Naive thymus-derived CD8-positive, alpha-beta T cell (primary cell): ENCODE measurements at places on chromosomes 12 and 14.

GRCh38 chr14:71648725-71649124 lies 283.5 kb upstream of the RGS6 start:
- H3K4me3 ChIP-seq: no peak overlapping the region
- DNase-seq: no peak
- H3K4me1 ChIP-seq: no peaks in the 10 kb centered on the region
- H3K36me3 ChIP-seq: peaks cover 71% of the 10 kb centered on the region
- no peaks in the 10 kb centered on the region for H3K27me3 ChIP-seq

GRCh38 chr14:33249233-33249820 lies 310.6 kb downstream of the NPAS3 start:
- no peaks in the 10 kb centered on the region for H3K27me3 ChIP-seq
- H3K4me3 ChIP-seq: no peak overlapping the region
- no peak overlapping the region for H3K27ac ChIP-seq
- H3K36me3 ChIP-seq: no peaks in the 10 kb centered on the region
- no peak for DNase-seq
- no peaks in the 10 kb centered on the region for H3K4me1 ChIP-seq

DNA sequence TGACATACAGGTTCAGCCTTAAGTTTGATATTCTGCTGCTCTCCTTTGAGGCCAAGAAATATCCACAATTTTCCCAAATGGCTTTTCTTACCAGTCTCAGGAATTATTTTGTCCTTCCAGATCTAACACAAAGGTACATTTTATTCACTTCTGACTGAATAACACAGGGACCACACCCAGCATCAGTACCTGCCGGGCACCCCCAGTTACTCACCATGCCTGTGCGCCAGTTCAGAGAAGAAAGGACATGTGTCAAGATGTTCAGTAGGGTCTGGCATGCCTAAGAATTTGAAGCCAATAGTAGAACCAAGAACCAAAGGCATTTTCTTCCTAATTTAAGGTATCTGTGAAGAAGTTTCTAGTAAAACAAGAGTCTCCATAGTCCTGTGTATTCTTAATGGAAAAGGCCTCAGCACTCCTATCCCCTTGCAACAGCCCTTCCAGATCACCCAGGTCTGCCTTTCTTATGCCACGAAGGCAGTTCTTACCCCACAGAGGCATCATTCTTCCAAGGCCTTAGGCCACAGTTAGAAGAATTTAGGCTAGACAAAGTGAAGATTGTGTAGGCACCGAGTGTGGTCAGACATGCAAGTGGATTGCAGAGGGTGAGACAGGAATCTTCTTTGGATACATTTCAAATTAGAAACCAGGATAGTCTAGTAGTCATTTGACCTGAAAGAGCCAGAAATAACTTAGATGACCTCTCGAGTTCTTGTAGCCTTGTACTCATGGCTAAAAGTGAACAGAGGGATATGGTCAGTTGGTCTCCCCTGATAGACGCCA lies 140.1 kb upstream of the HIF1A start:
- peak overlapping the region; percentile 60 for H3K27ac ChIP-seq
- no peaks in the 10 kb centered on the region for H3K27me3 ChIP-seq
- H3K4me1 ChIP-seq: peaks cover 45% of the 10 kb centered on the region
- DNase-seq: no peak

DNA sequence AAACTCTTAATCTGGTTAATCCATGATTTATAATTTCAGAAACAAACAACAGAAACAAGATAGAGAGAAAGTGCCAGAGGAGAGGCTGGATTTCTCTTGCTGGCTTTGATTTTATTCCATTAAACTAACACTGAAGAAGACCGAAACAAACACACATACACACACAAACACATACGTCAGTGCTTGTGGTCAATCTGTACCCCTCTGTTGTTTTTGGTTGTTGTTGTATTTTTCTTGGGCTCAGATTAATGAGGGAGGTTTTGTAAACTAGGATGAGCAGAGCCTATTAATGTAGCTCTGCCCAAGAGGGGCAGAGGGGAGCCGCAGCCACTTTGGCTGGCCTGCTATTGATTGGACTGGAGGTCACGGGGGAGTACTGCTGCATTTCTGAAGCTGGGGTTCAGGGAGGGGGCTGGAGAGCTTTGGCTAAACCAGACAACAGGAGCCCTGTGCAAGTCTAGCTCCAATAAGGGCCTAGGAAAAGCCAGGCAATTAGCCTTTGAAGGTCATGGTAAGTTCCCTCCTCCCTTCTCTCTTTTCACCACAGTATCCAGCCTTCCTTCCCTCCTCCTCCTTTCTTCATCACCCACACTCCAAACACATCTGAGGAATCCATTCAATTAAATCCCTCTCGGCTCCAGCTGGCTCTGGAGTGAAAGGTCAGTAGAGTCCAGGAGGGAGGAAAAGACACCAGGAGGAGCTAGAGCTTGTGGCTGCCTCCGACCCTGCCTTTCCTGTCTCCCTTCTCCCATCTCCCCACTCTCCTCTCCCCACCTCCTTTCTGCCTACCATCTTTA lies 344.1 kb upstream of the LMO3 start:
- H3K27ac ChIP-seq: no peak overlapping the region
- no peaks in the 10 kb centered on the region for H3K4me1 ChIP-seq
- no peaks in the 10 kb centered on the region for H3K36me3 ChIP-seq
- no peak overlapping the region for H3K4me3 ChIP-seq
- no peak for DNase-seq

- H3K27ac ChIP-seq: peak overlapping the region; percentile 100
- peak; percentile 92 for DNase-seq
- peak overlapping the region; percentile 75 for H3K4me3 ChIP-seq
- H3K27me3 ChIP-seq: no peaks in the 10 kb centered on the region
These were observed 108.9 kb upstream of the PLEKHG7 start for GRCh38 chr12:92593734-92594402.

DNA sequence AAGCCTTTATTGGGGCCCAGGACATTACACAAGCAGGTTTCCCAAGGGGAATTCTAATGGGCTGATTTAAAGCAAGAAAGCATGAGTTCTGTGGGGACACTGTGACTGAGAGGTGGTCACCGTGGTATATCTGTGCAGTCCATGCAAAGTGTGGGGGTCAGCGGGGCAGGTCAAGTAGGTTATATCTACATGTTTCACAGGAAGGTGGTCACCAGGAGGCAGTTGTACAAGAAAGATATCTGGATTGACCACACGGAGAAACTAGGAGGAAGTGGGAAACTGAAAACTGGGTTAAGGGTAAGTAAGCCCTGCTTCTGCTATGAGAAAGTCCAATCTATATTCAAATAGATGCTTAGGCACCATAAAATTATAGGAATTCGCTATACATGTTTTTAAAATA lies 77.8 kb upstream of the CNOT2 start:
- peaks cover 6% of the 10 kb centered on the region for H3K4me1 ChIP-seq
- peaks cover 9% of the 10 kb centered on the region for H3K36me3 ChIP-seq
- H3K27ac ChIP-seq: no peak overlapping the region
- H3K4me3 ChIP-seq: no peak overlapping the region
- DNase-seq: no peak
- no peaks in the 10 kb centered on the region for H3K27me3 ChIP-seq
